Fibroblast of villous mesenchyme (primary cell): ENCODE measurements at places on chromosomes 3 and 15. TPM values are rescaled to one million over a fixed set of nuclear protein-coding genes. Genes with fewer than 3 reads are reported as not detected.
A peak's percentile ranks its signal among the peaks of the same experiment; 100 is the strongest.

DNA sequence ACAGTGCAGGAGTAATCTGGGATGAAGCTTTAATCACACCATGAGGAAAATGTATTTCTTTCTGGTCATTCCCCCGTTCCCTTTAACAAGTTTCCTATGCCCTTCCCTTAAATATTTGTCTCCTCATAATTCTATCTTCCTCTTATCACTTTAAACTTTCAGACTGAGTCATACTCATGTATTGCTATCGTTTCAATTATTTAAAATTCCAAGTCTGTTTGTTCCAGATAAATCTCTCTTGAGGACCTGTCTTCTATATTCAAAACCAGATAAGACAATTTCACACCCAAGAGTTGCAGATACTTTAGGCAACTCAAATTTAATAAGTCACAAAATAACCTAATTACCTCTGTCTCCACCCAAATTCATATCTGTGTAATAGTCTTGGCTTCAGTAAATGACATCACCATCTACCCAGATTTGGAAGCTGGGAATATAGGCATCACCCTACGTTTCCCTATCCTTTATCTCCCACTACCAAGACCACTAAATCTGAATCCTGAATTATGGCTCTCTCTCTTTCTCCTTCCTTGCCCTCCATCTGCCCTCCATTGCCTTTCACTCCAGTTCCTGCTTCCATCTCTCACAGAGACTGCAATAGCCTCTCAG is 220.1 kb downstream of the PYDC2 start:
- no peak for DNase-seq

- no peak for DNase-seq
Measured at GRCh38 chr3:30664884-30665283, 58.5 kb downstream of the TGFBR2 start.

- no peak for DNase-seq
Measured at GRCh38 chr3:64179249-64179648, 46.0 kb downstream of the PRICKLE2 start.

DNA sequence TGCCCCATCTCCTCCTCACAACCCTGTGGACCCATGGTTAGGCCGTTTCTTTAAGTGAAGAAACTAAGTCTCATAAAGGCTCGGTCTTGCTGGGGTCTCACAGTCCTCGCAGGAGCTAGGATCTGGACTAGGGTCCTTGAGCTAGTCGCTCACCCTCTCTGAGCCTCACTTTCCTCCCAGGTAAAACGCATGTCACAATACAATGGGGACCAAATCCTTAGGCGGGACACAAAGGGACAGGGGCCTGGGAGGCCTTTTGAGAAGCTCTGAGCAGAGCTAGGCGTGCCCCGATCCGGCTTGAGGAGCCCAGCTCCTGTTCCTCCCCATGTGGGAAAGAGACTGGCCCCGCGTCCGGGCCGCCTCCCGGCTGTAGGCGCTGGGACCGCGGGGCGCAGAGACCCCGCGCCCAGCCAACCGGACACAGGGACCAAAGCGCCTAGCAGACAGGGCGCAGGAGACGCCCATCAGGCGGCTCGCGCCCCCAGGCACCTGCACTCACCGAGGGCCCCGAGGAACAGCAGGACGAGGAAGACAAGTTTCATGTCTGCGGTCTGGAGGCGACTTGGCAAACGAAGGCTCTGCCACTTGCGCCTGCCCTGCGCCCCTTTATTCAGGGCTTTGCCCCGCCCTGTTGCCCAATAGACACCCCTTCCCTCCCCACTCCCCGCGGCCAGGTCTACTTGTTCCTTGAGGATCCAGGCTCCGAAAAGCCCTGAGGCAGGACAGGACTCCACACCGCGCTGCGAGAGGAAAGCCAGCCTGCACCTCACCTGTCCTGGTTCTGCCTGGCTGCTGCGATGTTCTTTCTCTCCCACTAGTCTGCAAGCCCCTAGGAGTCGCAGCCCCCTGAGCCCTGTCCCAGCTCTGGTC is at the start of gene LTF:
LTF (minus strand) TSS at position 580 of the 870 bp plus-strand sequence; CDS start at position 542, 38 bp downstream.
- DNase-seq, result no peak

DNA sequence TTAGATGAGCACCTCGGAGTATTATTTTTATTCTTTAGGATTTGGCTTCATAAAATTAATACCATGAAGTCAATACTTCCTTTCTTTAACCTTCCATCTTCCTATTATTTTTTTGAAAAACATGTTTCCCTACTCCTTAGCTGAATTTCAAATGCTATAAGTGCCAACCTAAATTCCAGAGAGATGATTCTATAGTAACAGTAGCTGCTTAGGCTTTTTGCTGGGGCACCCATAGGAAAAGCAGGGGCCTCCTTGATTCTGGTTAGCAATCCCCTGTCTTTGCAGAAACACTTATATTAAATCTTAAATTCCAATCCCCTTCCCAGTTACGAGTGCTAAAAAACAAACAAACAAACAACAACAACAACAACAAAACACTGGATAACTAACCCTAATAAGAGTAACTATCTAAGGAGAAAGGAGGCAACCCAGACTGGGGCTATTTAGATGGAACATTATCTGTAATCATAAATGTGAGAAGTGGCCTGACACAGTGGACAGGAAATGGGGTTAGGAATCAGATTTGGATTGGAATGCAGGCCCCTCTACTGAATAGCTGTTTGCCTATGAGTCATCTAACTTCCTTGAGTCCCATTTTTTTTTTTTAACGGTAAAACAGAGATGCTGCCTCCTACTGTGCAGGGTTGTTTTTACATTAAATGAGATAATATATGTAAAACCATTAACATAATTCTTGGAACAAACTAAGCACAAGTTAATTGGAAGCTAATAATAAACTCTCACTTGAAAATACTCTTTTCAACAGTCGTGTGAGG is 148.1 kb downstream of the WDR72 start:
- no peak for DNase-seq

DNA sequence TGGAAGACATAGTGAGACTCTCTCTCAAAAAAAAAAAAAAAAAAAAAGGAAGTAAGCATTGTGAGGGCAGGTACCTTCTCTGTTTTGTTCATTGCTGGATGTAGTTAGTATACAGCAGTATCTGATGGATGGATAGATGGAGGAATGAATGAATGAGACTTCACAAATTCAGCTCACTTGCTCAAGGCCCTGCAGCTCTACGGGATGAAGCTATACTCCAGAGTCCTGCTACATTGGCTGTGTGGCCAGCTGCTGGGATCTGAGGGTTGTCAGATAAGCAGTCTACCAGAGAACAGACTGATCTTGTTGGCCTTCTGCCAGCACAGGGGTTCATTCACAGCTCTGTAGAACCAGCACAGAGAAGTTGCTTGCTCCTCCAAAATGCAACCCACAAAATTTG is 35.0 kb downstream of the MLH1 start:
- peak; percentile 33 for DNase-seq

DNA sequence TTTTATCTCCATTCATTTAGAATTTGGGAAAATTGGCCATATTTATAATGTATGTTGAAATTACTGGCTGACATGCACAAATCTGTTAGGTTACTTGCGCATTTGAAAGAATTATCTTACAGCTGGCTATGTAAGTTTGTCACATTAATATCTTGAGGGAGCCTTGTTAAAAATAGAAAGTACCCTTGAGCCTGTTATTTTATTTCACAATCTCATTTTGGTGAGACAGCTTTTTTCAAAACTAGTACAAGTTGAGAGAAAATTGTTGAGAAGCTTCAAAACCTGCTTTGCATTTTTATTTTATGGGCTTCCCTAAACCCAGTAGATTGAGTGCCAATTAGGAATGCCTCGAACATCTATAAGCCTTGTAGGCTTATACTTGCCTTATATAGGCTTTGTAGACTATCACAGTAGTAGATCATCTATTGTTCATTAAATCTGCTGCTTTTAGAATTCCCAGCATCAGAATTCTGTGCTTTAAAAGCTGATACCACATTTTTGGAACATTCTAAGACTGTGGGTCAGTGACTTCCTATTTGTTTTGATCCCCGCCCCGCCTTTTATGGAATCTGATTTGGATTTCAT is 6.3 kb downstream of the IDH3A start:
- DNase-seq, result peak; percentile 42

DNA sequence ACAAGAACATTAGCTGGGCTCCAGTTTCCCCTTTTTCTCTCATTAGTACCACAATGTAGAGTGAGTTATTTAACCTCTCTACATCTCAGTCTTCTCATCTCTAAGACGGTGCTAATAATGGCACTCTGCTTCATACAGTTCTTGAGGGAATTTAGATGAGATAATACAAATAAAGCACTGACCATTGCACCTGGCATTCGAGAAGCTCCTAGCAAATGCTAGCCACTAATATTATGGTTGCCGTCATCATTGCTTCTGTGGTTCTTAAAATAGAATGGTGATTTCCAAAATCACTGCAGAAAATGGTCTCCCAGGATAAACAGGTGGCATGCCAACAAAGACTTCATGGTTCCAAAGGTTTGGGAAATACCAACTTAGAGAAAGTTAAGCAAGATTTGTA is 213.0 kb downstream of the RORA start:
- no peak for DNase-seq

DNA sequence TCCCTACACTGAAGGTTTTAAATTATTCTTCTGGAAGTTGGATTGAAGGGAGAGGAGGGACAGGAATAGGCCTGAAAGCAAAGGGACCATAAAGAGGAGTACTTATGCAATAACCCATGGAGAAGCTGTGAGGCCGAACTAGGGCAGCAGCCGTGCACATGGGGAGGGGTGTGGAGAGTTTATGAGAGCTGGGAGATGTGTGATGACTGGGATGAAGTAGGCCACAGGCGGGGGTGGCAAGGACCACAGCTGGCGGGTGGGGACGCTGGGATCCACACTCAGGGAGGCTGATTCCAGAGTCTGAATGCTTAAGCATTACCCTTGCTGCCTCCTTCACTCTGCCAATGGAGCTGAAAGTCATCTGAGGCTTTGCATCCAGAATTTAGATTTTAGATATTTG is 123.8 kb downstream of the ARNT2 start:
- no peak for DNase-seq

- no peak for DNase-seq
Measured at GRCh38 chr3:27507111-27507510, 22.9 kb upstream of the SLC4A7 start.

GRCh38 chr15:96807361-96807760 is 476.9 kb downstream of the NR2F2 start:
- no peak for DNase-seq

GRCh38 chr3:182710557-182711157 is 82.6 kb upstream of the ATP11B start:
- DNase-seq, result peak; percentile 30

GRCh38 chr3:32998631-32999451 is 47.4 kb downstream of the CCR4 start:
- DNase-seq, result no peak

GRCh38 chr15:29997499-29997898 is 85.3 kb upstream of the GOLGA8J start:
- no peak for DNase-seq

DNA sequence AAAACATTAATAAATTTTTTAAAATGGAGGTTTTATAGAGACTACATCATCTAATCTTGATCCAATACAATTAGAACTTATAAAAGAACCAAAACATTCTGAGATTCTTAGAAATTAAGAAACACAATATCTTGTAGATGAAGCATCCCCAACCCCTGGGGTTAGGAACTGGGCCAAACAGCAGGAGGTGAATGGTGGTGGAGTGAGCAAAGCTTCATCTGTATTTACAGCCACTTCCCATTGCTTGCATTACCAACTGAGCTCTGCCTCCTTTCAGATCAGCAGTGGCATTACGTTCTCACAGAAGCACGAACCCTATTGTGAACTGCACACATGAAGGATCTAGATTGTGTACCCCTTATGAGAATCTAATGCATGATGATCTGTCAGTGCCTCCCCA is 36.3 kb downstream of the KNL1 start:
- DNase-seq, result no peak

- DNase-seq, result no peak
Measured at GRCh38 chr3:42492508-42493080, 9.8 kb upstream of the VIPR1 start.

DNA sequence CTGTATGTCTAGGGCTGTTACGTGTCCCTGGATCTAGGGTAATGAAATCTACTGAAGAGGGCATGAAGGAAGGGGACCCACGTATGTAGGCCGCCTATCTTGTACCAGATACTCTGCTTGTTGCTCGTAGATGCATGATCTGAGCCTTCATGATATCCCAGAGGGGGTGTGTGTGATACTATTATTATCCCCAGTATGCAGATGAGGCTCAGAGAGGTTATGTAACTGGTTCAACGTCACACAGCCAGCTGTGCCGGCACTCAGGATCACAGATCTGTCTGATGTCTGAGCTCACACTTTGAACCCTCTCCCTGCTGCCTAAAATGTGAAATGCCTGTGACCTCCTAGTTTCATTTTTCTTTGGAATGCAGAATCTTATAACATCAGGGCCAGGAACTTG is 36.2 kb upstream of the SEC13 start:
- peak; percentile 41 for DNase-seq

DNA sequence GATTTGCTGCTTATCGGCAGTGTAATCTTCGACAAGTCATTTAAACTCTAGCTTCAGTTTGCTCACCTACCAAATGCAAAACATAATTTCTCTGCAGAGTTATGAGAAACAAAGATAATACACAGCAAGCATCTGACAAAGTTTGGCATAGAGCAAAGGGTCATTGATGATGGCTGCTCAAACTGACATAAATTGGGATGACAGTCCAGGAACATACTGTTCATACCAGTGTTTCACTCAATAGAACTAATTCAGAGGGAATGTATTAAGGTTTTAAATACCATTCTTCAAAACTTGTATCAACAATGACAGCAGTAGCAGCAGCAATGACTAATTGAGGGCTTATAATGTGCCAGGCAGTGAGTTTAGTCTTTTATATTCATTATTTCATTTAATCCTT is 137.6 kb downstream of the SPATA16 start:
- no peak for DNase-seq

DNA sequence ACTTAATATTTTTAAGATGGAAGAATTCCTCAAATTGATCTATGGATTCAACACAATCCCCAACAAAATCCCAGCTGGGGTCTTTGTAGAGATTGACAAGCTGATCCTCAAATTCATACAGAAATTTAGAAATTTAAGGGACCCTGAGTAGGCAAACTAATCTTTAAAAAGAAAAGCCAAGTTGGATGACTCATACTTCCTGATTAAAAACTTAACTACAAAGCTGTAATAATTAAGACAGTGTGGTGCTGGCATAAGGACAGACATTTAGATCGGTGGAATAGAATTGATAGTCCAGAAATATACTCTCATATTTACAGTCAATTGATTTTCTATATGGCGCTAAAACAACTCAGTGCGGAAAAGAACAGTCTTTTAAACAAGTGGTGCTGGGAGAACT is 11.6 kb downstream of the FAM162A start:
- DNase-seq, result peak; percentile 19

The C3orf70 gene
- 2.2 and 4.2 TPM in 2 replicates for total RNA-seq

The BCHE gene
- total RNA-seq, result 1.6 and 2.6 TPM in 2 replicates

The CFAP44 gene
- total RNA-seq, result 1.9 and 2.6 TPM in 2 replicates

The GOLGA8J gene
- not detected in 2 replicates for total RNA-seq

The CP gene
- under 0.01 TPM in 1 of 2 replicates, not detected in the other for total RNA-seq

The GLDN gene
- 0.32 and 0.43 TPM in 2 replicates for total RNA-seq

The XCR1 gene
- not detected in 2 replicates for total RNA-seq

The SAMD7 gene
- not detected in 2 replicates for total RNA-seq

The CACNA2D3 gene
- 3.2 and 4.3 TPM in 2 replicates for total RNA-seq

The CDCP1 gene
- total RNA-seq, result 10.4 and 20.6 TPM in 2 replicates

The CKMT1A gene
- not detected in 2 replicates for total RNA-seq
